ENCODE measurements at places on chromosomes 3 and 15.

DNA sequence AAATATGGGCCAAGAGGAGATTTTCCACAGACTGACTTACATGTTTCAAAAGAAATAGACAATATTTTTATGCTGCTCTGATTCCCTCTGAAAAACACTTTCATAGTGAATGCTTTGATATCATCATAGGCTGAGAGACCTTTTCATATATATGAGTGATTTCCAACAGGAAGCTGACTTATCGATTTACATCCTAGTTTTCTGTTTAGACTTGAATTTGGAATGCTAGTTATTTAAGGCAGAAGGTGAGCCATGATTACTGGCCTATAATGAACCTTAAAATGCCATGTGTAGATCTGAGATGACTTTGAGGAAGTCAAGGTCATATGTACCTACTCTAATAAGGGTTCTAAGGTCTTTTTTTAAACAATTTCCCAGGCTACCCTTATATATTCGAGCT, 1126.1 kb downstream of the ROBO1 start:
- DNase-seq = no peak

- no peak for DNase-seq
Measured at GRCh38 chr15:63514531-63514943, 10.1 kb downstream of the USP3 start.

DNA sequence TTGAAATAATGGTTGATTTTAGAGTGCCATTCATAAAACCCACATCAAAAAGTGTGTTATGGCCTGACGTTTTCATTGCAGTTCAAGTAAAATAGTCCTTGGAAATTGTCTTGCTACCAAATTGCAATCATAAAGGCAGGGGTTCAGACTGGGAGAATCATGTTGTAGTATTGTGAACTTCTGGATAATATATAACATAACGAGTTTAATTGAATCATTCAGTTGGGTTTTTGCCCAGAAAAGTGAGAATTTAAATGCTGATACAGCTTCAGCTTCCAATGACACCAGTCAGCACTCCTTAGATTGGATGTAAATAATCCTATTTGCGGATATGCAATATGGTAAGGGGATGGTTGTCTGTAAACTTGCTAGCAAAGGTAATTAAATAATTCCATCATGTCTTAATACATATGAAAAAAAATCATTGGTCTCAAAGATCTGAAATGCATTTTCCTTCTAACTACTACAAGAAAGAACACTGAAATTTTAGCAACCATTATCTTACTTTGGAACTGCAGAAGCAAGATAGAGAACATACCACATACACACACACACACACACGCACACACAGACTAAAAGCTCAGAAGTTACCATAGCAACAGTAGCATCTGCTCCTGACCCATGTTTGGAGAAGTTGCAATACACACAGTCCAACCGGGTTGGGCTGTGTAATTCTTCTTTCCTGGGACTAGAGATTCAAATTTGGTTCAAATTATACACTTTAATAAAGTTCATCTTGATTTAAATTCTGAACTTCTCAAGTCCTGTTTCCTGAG, 686.2 kb upstream of the NR2F2 start:
- DNase-seq = no peak

GRCh38 chr15:26879706-26880105, 12.8 kb downstream of the GABRA5 start:
- DNase-seq = no peak

DNA sequence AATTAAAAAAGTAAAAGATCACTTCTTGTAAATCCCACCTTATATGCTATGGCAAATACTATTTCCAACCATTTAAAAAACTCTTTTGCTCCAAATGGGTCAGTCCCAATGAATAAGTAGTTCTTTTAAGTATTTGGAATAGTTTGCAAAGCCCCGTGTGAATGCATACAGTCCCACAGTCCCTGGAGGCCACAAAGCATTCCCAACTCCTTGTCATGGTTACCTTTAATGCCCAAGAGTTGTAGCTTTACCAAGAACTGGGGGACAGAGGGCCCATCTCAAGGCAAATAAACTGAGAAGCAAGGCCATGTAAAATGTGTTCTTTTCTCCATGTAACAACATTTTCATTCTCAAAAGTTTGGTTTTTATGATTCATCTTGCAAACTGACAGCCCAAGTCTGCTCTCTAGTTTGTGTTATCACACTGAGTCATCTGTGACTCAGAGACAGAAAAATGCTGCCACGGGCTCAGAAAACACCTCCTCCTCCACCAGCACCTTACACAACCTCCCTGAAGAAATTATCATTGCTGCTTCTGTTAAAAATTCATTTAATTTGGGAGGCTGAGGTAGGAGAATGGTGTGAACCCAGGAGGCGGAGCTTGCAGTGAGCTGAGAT, 336.2 kb downstream of the ERC2 start:
- no peak for DNase-seq

GRCh38 chr15:86444527-86444926, 364.9 kb downstream of the AGBL1 start:
- no peak for DNase-seq

DNA sequence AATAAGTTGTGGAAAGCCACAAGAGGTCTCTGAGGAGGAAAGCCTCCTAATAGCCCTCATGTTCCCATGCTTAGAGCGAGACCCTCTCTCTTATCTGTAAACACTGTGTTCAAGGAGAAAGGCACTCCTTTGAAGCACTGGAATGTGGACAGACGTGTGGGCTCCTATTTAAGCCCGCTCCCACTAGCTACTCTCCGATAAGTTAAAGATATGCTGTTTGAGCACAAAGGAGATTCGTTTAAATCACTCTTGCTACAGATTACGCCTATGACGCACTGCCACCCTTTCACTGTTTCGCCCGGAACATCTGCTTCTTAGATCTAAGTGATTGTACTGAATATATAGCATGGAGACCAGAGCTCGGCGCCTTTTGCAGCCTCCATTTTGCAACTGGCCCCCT, 57.8 kb upstream of the FAM3D start:
- DNase-seq = no peak

DNA sequence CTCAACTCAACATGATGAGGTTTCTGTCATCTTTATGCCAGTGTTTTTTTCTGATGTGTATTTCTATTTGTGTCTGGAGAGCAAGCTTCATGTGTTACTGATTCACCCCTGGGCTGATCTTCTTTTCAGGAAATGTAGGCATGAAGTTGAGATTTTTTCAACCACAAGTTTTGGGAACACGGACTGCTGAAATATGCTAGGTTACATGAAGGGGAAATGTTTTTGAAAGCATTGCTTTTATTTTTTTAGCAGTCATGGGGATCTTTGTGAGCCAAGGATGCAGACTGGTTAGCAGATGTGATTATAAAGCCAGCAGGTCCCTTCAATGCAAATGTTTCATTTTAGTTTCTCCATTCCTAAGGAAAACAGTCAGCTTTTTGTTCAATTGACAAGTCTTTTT, 219.3 kb upstream of the COL8A1 start:
- DNase-seq = no peak

GRCh38 chr3:9230596-9230995, 18.9 kb downstream of the SRGAP3 start:
- DNase-seq = no peak
